ENCODE measurements at places on chromosomes 16 and 17.
A peak's percentile ranks its signal among the peaks of the same experiment; 100 is the strongest.

DNA sequence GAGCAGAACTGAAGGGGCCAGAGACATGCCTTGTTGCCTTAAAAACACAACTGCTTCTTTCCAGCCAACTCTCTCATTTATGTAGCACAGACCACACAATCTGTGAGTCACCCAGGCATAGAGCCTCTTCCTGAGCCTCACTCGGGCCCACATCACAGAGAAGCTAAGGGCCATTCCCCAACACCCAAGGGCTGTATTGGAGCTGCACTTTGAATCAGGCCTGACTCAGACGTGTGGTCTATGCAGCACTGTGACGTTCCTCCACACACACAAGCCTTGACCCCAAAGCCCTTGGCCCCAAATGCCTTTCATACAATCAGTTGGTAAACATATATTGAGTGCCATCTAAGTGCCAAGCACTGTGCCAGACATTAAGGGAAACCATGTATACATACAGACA is 308.9 kb upstream of the DYNLRB2 start:
- peak; percentile 76 for DNase-seq

DNA sequence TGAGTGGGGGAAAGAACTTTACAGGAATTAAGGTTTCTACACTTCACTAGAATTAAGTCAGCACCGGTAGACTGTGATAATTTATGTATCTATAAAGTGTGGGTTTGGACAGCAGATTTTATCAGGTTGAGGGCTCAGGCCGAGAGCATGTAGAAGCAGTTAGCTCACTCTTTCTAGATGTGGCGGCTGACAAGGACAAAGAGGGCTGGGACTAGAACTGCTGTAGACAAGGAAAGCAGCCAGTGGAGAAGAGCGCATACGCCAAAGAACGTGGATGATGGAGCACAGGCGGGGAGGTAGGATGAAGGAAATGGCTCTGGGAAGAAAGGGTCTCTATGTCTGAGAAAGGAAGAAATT is 504 bp upstream of the GOSR1 start:
- no peak for DNase-seq

DNA sequence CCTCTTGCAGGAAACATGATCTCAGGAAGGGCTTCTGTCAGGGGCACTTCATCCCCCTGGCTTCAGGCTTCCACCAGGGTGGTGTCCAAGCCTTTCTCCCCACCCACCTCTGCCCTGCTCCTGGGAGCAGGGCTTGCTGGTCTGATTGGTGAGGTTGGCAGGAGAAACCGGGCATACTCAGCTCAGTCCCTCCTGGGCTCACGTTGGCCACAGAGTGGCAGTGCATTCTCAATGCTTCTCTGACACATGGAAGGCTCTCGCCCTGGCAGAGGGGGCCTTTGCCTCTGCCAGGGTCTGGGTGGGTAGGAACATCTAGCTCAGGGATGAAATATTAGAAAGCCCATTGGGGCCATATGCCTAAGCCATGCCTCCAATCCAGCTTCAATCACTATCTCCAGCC is 142.8 kb downstream of the AXIN2 start:
- no peak for DNase-seq

- DNase-seq = peak; percentile 66
Measured at GRCh38 chr17:49439673-49440571, 25.2 kb upstream of the PHB1 start.

DNA sequence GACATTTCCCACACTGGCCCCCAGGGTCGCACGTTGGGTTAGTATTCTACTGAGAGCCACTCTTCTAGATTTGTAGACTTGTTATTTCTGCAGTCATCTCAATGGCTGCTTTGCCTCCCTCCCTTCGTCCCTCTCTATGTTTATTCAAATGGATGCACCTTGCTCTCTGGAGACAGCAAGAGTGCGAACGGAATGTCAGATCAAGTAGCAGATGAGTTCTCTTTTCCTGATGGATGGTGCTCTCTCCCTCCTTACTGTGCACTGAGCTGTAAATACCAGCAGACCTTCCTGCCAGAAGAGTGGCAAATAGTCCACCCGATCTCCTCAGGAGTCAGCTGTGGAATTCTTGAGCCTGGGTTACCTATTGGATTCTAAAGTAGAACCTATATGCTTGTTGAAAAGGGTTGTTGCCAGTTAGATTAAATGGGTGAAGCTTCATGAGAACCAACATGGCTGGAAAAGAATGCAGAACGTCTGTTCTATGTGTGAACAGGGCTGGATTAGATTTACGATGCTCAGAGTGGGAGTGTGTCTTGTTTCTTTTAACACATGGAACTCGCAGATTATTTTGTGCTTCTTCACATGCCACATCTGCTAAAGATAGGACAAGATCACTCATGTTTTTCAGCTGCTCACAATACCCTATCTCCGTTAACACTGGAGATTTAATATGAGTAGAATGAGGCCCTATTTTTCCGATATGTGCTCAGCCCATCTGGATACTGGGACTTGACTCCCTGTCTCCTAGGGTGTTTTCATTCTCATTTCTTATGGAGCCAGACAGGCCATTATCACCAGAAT is 6.1 kb downstream of the GNAO1 start:
- no peak for DNase-seq

- DNase-seq = no peak
Measured at GRCh38 chr16:66287926-66288325, 78.6 kb upstream of the CDH5 start.

DNA sequence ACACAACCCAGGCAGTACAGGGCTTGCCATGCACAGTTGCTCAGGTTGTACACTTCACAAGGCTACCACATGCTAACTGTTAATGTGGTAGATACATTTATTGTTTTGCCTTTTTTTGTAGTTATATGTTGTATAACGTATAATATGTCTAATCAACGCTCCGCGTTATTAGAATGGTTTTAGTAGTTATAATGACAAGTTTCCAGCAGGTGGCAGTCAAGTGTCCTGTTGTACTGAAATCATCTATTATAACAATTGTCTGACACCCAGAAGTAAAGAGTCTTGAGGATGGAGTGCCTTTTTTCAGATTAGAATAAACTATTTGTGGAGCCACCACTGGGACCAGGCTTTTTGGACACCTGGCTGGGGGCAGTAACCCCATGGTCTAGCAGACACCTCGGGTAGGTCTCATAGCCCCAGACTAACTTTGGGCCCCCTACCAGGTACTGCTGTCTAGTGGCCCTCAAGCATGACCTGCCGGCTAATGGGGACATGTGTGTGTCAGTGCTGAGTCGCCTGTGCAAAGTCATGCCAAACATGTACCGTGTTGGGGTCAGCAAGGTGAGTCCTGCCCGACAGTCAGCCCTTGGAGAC is 32.8 kb downstream of the MYO15A start:
- DNase-seq = peak; percentile 57

DNA sequence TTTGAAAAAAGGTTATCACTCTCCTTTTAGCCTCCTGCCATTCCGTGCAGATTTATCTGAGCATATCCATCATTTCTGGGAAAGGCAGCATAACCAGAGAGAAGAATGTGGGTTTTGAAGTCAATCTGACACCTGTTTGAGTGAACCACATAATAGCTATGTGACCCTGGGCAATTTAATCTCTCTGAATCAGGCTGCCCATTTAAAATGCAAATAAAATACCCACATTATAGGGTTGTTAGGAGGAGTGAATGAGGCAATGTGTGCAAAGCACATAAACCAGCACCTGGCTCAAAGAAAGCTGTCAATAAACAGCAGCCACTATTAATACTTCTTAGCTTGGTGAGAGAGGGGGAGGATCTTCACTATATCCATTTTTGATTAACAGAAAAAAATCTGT is 88.0 kb downstream of the CACNG1 start:
- DNase-seq = no peak

DNA sequence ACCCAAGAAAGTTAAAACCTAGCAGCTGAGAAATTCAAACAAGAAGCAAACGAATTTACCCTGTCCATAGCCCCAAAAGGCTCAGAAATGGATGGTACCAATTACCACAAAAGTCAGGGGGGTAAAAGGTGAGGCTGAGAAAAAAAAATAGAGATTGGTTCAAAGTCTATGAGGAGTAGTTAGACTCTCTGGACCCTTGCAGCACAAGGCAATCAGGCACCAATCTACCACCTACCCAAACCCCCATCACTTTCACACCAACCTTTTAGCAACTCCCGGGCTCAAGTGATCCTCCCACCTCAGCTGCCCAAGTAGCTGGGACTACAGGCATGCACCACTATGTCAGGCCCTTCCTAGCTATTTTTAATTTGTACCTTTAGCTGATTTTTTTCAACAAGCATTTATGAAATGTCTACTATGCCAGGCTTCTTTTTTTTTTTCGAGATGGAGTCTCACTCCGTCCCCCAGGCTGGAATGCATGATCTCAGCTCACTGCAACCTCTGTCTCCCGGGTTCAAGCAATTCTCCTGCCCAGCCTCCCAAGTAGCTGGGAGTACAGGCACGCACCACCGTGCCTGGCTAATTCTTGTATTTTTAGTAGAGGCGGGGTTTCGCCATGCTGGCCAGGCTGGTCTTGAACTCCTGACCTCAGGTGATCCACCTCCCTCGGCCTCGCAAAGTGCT is 40.8 kb downstream of the USP32 start:
- DNase-seq = no peak

DNA sequence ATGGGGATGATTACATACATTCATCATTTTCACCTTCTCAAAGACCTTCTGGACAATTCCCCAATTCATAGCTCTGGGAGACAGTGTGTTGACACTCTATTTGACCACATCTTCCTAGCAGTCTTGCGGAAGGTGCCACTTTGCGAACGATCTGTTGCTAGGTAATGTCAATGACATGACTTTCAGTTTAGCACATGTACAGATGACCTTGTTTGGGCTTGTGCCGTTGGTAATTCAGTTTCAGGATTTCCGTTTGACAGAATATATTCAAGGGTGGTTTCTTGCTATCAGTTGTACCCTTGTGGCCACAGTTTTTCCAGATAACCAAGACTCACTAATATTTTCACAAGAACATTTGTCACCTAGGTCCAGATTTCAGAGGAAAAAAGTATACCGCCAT is 478.2 kb downstream of the WWOX start:
- no peak for DNase-seq

DNA sequence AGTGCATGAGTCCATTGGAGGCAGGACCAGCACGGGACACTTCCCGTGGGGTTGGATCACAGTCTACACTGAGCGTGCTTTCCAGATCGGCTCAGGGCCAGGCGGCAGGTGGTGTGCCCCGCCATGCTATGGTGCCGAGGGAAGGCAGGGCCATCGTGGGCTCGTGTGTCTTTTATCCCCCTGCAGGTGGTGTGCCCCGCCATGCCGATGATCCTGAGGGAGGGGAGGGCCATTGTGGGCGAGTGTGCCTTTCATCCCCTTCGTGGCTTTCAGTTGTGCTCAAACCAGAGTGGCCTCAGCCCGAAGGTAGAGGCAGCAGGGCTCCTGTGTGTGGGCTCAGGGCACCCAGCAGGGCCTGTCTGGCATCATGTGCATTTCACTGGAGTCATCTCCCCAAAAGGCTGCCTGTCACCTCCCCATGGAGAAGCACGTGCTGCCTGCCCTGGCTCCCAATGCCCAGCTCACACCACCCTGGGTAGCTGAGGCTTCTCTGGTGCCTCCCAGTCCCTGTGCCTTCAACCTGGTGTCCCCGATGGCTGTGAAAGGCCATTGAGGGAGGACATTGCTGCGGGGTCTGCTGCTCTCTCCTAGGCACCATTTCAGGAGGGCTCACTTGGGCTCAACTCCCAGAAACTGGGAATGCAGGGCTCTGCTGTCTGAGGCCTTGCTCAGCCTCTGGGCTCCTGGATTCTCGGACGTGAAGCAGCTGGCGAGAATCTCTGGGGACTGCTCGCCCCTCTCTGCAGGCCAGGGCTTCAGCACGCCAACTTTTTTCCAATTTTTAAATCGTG is 207.6 kb downstream of the NPIPB11 start:
- DNase-seq = no peak

- DNase-seq = no peak
Measured at GRCh38 chr16:85104821-85105391, 7.4 kb downstream of the CIBAR2 start.

DNA sequence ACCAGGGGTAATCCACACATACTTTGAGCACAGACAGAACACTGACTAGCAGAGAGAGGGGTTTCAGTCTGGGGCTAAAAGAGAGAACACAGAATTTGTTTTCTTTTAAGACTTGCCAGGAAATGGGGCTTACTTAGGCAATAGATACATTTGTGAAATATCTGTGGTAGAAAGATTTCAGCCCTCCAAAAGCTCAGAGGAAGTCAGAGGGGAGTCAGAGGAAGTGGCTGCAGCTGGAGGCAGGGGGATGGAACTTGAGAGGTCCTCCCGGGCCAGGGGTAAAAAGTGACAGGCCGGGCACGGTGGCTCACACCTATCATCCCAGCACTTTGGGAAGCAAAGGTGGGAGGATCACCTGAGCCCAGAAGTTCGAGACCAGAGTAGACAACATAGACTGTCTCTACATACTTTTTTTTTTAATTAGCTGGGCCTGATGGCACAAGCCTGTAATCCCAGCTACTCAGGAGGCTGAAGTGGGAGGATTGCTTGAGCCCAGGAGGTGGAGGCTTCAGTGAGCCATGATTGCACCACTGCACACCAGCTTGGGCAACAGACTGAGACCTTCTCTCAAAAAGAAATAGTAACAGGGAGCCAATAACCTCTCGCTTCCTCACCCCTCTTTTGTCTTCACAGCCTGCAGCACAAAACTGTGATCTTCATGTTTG is 49.9 kb downstream of the NLRC5 start:
- no peak for DNase-seq

DNA sequence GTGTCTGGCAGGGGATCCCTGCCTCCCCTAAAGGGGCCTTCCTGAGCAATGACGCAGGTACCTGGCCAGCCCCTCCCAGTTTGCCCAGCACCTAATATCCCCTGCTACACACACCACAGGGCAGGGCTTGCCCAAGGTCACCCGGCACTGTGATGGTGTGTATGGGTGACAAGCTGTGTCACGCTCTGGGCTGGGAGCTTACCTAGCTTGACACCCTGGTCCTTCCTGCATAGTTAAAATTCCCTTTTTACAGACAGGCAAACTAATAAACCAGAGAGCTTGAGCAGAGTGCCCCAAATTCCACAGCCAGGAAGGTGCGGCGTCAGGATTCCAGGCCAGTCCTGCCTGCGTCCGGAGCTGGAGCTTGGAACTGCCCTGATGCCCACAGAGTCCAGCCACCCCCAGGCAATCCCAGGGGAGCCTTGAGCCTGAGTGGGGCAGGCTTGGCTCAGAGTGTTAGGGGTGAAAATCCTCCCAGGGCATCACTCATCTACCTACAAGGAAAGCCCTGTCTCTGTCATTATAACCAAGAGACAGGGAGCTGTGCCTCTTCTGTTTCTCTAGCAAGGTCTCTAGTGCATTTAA is 18.1 kb downstream of the MMP15 start:
- no peak for DNase-seq

GRCh38 chr16:82741073-82741615 is 114.4 kb downstream of the CDH13 start:
- no peak for DNase-seq
